ENCODE measurements at places on chromosomes 5 and 9.

DNA sequence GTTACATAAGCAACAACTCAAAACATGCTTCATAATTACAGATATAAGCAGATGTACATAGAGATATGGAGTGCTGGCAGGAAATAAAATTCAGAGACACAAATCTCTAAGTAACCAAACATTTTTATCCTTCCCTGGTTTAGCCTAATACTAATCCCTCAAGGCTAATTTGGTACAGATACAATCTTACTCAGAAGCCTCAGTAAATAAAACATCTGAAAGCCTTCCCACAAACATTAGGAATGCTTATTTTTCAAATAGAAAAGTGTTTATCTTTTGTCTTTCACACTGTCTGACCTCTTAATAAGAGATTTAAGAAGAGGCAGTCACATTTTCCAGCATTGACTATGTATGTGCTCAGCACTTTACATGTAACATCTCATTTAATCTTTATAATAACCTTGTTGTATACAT, 399.4 kb downstream of the ARRDC3 start:
- no peak for DNase-seq

DNA sequence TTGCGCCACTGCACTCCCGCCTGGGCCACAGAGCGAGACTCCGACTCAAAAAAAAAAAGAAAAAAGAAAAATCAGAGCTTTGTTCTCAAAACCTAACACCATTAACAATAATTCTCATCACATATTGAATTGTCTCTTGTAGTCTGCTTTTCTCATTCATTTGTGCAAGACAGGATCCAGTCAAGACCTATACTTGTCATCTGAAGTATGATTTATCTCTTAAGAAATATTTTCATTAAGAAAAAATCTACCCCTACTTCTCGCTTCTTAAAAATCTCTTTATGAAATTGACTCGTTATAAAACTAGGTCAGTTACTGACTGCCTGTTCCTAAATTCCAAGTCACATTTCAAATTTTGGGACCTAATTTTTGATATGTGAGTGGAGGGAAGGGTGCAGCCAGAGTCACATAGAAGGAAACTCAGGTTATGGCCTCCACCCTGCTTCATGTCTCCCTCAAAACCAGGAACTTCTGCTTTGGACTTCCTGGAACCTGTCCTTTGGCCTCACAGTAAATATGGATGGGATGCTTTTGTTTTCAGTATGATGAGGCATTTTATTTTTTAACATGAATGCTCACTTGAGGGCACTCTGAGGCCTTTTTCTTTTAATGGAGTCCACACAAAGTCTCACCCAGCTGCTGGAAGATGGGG, 18.9 kb downstream of the ZNF169 start:
- no peak for DNase-seq

DNA sequence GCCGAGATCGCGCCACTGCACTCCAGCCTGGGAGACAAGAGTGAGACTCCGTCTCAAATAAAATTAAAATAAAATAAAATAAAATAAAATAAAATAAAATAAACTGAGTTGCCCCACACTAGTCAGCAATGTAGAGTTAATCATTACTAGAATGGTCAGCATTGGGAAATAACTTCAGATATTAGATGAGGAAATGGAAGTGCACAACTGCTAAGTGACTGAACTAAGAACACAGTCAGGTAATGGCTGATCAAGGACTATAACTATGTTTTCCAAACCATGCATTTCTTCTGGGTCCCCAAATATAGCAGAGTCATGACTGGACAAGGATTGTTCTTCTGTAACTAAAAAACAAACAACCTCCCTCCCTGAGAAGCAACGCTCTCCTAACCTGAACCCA, 17.1 kb downstream of the OTP start:
- DNase-seq, result no peak

DNA sequence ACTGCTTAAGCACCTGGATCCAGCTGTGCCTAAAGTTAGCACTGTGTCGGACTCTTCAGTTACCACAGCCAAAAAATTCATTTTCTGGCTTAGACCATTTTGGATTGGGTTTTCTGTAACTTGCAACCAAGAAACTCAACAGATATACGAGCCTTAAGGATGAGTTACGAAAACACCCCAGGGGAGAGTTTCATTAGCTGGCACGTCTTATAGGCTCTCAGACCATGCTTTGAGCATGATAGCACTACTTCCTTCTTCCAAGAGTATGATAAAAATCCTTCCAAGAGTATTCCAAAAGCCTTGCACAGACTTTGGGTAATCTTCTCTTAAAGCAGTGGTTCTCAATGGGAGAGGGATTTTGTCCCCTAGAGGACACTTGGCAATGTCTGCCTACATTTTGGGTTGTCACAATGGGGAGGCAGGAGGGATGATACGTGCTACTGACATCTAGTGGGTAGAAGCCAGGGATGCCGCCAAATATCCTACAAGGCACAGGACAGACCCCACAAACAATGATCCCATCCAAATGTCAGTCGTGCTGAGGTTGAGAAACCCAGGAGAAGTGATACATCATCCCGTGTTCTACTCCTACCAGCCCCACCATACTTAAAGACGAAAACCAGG, 64.8 kb downstream of the SMIM23 start:
- DNase-seq, result no peak

DNA sequence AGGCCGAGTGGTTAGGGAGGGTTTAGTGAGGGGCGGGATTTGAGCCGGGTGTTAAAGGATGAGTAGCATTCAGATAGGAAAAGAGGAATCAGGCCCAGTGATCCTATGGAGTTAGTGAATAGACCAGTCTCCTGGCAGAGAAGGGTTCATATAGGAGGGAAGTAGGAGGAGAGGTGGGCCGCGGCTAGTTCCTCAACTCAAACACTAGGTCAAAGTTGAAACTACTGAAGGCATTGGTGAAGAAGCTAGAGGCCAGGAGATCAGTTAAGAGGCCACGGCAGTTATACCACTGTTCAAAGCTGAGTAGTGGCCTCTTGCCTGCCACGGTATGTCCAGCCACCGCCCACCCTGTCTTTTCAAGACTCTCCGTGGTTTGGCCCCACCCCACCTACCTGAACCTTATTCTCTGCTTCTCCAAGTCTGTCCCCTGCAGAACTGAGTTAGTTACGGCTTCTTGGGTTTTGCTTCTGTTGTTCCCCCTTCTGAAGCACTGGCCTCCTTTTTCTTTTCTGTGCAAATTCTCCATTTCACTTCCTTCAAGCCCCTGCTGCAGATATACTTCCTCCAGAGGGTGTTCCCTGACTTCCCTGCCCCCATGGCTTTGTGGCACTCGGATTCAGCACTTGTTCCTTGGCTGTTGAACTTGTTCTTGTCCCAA, 1.8 kb downstream of the ZBTB34 start:
- DNase-seq, result no peak

DNA sequence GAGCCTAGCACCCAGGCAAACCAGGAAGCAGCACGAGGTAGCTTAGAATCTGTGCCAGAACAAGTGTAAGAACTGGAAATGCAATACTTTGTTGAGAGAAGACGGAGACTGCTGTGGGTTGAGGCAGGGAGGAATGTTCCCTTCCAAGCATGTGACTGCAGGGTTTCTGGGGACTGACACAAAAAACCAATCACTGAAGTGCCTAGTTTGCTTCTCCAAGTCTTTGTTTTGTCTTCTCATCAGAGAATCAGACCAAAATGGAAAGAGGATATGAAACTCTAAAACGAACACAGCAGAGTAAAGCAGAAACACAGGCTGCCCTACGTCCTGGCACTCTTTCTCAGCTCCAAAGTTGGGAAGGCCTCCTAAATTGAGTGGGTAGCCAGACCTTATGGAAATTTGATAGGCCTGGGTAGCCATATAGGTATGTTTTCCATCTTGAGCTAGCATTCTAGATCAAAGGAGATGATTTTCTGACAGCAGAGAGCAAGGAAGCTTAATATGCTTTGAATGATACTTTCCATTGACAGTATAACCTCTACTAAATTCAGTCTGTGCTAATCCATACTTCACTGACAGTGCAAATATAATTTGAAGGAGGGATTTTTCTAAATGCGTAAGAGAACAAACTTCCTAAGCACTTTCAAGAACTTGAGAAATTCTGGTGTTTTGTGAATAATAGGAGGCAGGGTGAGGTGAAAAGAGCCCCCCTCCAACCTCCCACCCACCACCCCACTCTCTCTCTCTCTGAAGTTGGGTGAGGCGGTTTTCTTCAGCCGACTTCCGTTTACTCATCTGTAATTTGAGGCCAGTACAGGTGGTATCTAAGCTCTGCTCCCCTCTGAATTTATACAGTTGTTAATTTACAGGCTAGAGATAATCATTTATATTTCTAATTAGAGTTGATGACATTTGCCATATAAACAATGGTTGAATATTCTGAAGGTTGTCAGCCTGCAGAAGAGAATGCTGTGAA, 5.5 kb downstream of the ADRB2 start:
- no peak for DNase-seq

- no peak for DNase-seq
Measured at GRCh38 chr5:43145071-43145470, 24.4 kb downstream of the ZNF131 start.

DNA sequence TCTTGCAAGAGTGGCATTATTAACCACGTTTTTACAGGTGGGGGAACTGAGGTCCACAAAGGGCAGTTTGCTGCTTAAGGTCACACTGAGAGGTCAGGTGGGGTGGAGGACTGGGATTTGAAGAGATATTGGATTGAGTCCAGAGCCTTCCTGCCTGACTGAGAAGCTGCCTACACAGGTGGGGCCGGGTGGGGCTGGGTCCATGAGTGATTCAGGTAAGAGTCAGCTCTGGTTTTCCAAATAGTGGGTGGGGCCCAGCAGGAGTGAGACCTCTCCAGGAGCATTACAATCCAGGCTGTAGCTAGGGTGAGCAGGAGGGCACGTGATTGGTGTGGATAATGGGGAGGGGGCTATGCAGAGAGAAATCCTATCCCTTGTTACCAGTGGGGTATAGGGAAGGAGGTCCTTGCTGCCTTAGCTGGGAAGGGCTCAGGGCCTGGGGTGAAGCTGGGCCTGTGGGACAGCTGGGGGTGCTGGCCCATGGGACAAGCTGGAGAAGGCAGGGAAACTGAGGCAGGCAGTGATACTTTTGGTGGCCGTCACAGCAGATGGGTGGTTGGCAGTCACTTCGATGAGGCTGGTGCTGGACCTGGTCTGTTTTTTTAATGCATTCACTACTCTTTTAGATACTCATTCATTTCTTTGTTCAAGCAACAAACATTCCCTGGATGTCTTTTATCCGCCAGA, 2.9 kb upstream of the PTGS1 start:
- DNase-seq, result no peak

GRCh38 chr5:134038138-134038537, 33.4 kb upstream of the VDAC1 start:
- no peak for DNase-seq

DNA sequence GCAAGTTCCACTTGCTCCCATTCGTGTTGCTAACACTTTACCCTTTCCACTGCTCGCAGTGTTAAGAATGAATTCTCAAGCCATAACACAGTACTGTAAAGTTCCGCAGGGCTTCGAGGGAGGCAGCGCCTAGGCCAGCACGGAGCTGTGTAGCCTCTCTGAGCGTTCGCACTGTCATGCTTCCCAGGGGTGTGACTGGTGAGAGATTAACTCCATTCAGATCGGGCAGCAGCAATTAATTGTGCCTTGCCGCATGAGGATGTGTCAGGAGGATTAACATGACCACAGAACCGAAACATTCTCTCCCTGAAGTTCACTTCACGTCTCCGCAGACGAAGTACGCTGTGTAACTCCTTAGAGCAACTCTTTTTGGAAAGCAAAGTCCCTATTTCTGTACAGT, 23.2 kb downstream of the ZBTB34 start:
- no peak for DNase-seq

GRCh38 chr9:11374926-11375325, 762.1 kb upstream of the PTPRD start:
- no peak for DNase-seq

- no peak for DNase-seq
Measured at GRCh38 chr5:106690585-106690984, 980.2 kb downstream of the EFNA5 start.

DNA sequence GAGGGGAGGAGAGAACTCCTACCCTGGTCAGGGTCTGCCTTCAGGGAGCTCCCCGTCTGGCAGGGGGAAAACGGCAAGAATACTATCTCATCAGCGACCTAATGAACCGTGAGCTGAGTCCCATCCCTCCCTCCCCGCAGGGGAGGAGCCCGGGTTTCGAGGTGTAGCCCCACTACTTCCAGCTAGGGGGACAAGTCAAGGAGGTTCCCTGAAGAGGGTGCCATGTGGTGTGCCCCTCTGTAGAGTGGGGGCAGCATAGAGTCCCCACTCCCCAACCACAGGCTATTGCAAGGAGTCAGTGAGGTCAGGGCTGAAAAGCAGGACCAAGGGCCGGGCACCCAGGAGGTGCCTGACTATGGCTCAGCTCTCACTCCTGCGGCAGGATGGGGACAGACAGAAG, 50.9 kb upstream of the RXRA start:
- no peak for DNase-seq

DNA sequence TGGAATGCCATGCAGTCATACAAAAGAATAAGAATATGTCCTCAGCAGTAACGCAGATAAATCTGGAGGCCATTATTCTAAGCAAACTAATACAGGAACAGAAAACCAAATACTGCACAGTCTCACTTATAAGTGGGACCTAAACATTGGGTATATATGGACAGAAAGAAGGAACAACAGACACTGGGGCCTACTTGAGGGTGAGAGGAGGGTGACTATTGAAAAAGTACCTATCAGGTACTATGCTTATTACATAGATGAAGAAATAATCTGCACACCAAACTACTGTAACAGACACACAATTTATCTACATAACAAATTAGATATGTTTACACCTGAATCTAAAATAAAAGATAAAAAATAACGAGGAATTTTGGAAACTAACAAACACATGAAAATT, 38.8 kb downstream of the MEIKIN start:
- no peak for DNase-seq

DNA sequence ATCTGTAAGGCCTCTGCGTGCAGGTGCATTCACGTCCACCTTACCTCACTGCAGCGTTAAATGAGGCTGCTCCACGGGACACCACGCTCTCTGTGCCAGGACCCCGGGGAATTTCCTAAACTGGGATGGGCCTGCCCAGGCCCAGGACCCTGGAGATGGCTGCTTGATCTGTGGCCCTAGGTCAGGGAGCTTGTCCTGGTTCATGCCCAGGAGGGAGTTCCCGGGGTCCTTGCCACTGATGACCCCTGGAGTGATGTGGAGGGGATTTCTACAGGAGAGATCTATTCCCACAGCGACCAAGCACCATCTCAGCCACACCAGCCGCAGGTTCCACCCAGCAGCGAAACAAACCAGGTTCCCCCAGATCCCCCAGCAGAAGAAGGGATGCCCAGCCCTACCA, 3.5 kb downstream of the OR2V1 start:
- no peak for DNase-seq

DNA sequence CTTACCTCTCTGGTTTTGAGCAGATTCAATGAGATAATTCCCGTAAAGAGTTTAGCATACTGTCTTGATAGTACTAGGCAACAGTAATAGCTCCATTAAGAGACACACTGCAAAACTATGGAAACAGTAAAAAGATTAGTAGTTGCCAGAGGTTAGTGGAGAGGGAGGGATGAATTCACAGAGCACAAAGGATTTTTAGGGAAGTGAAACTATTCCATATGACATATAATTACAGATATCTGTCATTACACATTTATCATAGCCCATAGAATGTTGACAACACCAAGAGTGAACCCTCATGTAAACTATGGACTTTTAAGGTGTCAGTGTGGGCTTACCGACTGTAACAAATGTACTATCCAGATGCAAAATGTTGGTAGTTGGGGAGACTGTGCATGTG, 176.4 kb upstream of the PLCXD3 start:
- no peak for DNase-seq

- DNase-seq, result no peak
Measured at GRCh38 chr9:114220061-114220541, 64.8 kb downstream of the COL27A1 start.

- no peak for DNase-seq
Measured at GRCh38 chr5:148491015-148491792, 107.4 kb downstream of the FBXO38 start.
